ENCODE measurements at places on chromosomes 7 and 10. TPM values are rescaled to one million over a fixed set of nuclear protein-coding genes. Genes with fewer than 3 reads are reported as not detected.
A peak's percentile ranks its signal among the peaks of the same experiment; 100 is the strongest.

GRCh38 chr7:49767719-49768118, 5.7 kb upstream of the VWC2 start:
- H3K27me3 ChIP-seq, result peaks cover 22% of the 10 kb centered on the region
- H3K4me3 ChIP-seq, result no peak overlapping the region
- no peaks in the 10 kb centered on the region for H3K4me1 ChIP-seq
- no peak for DNase-seq
- H3K27ac ChIP-seq, result no peak overlapping the region

- no peak overlapping the region for H3K4me3 ChIP-seq
- peaks cover 25% of the 10 kb centered on the region for H3K4me1 ChIP-seq
- H3K27ac ChIP-seq, result no peak overlapping the region
- peaks cover 2% of the 10 kb centered on the region for H3K27me3 ChIP-seq
- no peaks in the 10 kb centered on the region for H3K36me3 ChIP-seq
These were observed 249.6 kb downstream of the ELFN1 start for GRCh38 chr7:1919539-1920265.

DNA sequence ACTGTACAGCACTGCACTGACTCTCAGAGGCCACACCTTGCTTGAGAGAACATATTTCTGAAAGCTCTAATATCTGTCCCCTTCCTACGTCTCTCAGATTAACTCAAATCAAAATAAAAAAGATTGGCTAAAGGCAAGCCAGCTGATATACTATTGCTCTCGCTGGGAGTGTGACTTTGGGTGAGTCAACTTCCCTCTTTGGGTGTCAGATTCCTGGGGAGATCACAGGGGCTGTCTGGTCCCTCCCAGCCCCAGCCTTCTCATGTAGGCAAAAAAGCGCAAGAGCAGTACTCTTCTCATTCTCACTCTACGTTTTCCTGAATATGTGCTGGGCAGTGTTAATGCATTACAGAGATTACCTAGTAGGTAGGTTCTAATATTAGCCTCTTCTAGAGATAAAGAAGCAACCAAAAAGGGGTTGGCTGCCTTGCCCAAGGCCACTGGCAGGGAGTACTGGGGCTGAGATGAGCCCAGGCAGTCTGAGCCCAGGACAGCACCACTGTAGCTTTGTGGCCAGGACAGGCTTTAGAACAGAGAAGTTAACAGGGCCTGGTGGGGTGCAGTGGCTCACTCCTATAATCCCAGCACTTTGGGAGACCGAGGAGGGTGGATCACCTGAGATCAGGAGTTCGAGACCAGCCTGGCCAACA, 9.1 kb upstream of the DENND2A start:
- no peaks in the 10 kb centered on the region for H3K27me3 ChIP-seq
- H3K36me3 ChIP-seq, result no peaks in the 10 kb centered on the region
- H3K27ac ChIP-seq, result no peak overlapping the region
- H3K4me1 ChIP-seq, result peaks cover 11% of the 10 kb centered on the region

DNA sequence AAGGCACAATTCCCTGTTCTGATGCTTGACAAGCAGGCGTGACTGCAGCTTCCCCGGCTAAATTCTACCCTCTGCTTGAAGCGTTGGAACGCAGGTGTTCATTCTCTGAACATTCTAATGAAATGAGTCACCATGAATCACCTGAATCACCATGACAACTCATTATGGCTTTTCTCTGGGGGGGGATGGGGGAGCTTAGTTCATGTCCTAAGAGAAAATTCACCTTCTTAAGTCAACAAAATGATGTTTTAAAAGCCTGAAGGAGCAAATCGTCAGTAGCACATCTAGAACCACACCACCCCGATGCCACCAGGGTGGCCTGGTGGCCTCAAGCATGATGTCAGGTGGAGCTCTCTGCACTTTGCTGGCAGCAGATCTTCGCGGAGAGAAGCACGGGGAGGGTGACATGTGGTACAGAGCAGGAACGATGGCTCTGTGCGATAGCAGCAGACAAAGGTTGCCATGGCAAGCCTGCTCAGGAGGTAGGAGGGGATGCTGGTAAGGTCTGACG, 33.7 kb downstream of the DDC start:
- H3K4me1 ChIP-seq, result peaks cover 2% of the 10 kb centered on the region
- H3K36me3 ChIP-seq, result no peaks in the 10 kb centered on the region
- H3K27ac ChIP-seq, result no peak overlapping the region
- H3K4me3 ChIP-seq, result no peak overlapping the region
- no peak for DNase-seq
- H3K27me3 ChIP-seq, result peaks cover 3% of the 10 kb centered on the region

DNA sequence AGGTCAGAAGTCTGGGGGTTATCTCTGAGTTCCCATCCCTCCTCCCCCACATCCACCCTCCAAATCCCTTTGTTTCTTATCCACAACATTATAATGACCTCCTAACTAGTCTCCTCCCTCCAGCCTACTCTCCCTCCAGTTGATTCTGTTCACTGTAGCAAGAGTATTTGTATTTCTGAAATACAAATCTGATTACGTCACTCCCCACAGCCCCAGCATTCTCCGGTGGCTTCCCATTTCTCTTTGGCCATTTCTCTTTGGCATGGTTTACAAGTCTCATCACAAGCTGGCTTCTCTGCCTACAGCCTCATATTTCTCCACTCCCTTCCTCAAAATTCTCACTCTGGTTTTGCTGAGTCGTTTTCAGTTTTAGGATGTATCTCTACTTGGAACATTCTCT, 24.6 kb upstream of the MRPS33 start:
- no peaks in the 10 kb centered on the region for H3K4me1 ChIP-seq
- H3K27ac ChIP-seq, result no peak overlapping the region
- H3K27me3 ChIP-seq, result no peaks in the 10 kb centered on the region
- H3K36me3 ChIP-seq, result no peaks in the 10 kb centered on the region
- no peak overlapping the region for H3K4me3 ChIP-seq

DNA sequence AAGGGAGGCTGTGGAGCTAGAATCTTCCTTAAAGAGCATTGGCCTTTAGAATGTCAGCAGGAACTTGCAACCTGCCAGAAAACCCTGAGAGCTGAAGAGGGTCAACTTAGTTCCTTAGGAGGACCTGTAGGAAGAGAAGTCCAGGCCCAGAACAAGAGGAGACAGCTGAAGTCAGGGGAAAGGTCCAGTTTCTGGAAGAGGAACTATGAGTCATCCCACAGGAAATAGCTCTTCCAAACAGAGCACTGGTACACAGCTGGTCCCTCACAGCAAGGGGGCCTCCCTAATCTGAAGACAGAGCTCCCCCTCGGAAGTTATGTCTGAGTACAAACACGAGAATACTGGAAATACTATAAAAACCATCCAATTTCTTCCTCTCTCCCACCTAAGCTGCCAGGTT, 98.9 kb downstream of the HERPUD2 start:
- H3K4me1 ChIP-seq, result no peaks in the 10 kb centered on the region
- H3K4me3 ChIP-seq, result no peak overlapping the region
- H3K36me3 ChIP-seq, result no peaks in the 10 kb centered on the region
- no peaks in the 10 kb centered on the region for H3K27me3 ChIP-seq
- DNase-seq, result peak; percentile 49

DNA sequence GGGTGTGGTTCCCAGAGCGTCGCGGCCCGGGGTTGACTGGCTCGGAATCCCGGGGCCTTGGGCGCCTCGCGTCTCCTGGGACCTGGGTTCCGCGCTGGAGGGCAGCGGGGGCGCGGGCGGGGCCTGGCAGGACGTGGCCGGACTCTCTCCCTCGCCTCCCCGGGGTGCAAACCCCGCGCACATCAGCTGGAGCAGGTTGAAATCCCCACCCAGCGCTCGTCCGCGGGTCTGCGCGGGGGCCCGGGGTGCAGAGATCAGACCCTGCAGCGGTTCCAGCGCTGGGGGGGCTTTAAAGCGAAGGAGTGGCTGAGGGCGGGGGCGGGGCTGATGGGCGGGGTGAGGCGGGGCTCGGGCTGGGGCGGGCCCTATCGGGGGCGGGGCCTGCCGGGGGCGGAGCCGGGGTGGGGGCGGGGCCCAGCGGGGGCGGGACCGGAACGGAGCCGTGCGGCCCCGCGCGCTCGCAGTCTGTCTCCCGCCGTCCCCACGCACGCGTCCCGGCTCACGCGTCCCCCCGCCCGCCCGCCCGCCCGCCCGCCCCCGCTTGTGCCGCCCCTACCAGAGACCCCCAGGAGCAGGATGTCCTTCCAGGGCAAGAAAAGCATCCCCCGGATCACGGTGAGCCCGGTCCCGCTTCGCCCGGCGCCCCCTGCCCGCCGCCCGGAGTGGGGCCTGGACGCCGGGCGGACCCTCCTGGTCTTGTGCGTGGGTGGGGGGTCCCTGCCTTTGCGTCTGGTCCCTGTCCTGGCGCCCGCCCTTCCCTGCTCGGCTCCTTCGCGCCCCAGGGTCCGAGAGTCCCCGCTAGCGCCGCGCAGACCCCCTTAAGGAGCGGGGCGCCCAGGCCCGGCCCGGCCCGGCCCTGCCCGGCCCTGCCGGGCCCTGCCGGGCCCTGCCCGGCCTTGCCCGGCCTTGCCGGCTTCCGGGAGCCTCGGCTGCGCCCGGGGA, at the start of gene DPYSL4:
Gene DPYSL4 (plus strand): TSS at position 461 of the 942 bp plus-strand sequence. CDS start 116 bp downstream, at position 577.
- H3K27me3 ChIP-seq, result peaks cover 77% of the 10 kb centered on the region
- no peaks in the 10 kb centered on the region for H3K36me3 ChIP-seq
- H3K4me1 ChIP-seq, result peaks cover 10% of the 10 kb centered on the region
- H3K27ac ChIP-seq, result no peak within 1 kb of the TSS

DNA sequence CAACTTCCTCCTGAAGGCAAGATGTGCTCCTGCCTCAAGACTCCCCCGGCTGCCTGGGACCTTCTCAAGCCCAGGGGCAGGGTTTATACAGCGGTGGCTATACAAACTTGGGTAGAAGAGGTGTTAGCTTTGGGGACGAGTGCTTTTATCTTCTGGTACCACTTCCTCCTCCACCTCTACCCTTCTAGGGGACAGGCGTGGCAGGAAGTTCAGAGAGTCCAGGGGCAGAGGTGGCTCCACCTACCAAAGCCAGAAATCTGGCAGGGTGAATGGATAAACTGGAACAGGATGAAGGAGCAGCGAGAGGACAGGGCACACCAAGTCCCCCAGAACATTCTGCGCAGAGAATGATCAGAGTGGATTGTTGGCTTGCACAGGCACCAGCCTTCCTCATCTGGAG, 24.0 kb upstream of the TM9SF3 start:
- DNase-seq, result no peak
- H3K27ac ChIP-seq, result no peak overlapping the region
- H3K27me3 ChIP-seq, result no peaks in the 10 kb centered on the region
- no peaks in the 10 kb centered on the region for H3K36me3 ChIP-seq

The GLI3 gene
- 17.0 TPM for polyA plus RNA-seq

The CYP2E1 gene
- polyA plus RNA-seq, result 1.9 TPM

The AGMO gene
- 0.41 TPM for polyA plus RNA-seq

The SPDYE2B gene
- 0.91 TPM for polyA plus RNA-seq
